ENCODE measurements at places on chromosomes 7 and 10. TPM values are rescaled to one million over a fixed set of nuclear protein-coding genes. Genes with fewer than 3 reads are reported as not detected.

DNA sequence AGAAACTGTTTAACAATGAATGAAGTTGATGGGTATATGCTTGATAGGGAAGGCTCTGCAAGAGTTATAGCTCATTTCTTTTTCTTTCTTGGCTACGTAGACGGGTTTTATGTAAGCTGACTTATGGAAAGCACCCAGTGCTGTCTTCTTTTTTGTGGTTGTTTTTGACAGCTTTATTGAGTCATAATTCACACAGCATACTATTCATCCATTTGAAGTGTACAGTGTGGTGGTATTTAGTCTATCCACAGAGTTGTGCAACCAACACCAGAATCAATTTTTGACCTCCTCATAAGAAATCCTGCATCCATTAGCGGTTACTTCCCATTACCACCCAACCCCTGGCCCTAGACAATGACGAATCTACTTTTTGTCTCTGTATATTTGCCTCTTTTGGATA is 240.6 kb upstream of the KIAA1217 start:
- DNase-seq: peak; percentile 49

- DNase-seq: no peak
Measured at GRCh38 chr7:18315241-18315640, 180.3 kb upstream of the HDAC9 start.

- DNase-seq: no peak
Measured at GRCh38 chr7:132575419-132575981, 770 bp downstream of the PLXNA4 start.

GRCh38 chr7:157372300-157373232 is 35.8 kb downstream of the DNAJB6 start:
- no peak for DNase-seq

- peak; percentile 24 for DNase-seq
Measured at GRCh38 chr7:25835197-25835596, 316.8 kb upstream of the NFE2L3 start.

GRCh38 chr10:24519950-24520349 is 203.7 kb downstream of the ARHGAP21 start:
- DNase-seq: no peak

DNA sequence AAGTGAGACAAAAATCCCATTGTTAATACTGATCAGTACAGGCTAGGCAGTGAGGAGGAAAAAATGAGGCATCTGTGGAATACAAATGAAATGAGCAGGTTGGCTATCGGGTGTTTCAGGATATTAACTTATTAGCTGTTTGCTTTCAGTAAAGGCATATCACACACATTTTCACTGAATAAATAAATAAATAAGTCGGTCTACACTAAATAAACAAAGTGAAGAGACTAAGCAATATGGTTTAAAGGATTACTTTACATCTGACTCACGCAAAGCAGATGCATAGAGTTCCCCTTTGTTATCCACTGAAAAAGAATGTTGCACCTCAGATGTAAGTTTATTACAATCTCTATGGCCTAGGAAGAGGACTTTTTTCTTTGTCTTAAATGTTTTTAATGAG is 6.3 kb upstream of the SEMA3A start:
- peak; percentile 65 for DNase-seq

DNA sequence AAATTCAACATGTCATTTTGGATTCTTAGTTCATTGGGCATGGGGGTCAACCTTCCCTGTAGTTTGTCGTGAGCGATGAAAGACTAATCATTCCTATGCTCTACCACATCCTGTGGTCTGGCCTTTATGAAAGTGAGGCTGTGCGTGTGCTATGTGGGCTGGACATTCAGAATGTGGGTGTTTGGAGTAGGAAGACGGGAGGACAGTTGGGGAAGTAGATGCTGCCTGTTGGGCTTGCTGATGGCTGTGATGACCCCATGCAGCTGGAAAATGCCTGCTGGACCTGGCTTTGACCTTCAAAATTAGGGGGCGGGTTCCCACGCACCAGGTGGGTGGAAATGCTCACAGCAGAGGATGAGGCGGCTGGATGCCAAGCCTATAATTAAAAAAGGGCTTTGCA is 90.9 kb upstream of the MKI67 start:
- no peak for DNase-seq

DNA sequence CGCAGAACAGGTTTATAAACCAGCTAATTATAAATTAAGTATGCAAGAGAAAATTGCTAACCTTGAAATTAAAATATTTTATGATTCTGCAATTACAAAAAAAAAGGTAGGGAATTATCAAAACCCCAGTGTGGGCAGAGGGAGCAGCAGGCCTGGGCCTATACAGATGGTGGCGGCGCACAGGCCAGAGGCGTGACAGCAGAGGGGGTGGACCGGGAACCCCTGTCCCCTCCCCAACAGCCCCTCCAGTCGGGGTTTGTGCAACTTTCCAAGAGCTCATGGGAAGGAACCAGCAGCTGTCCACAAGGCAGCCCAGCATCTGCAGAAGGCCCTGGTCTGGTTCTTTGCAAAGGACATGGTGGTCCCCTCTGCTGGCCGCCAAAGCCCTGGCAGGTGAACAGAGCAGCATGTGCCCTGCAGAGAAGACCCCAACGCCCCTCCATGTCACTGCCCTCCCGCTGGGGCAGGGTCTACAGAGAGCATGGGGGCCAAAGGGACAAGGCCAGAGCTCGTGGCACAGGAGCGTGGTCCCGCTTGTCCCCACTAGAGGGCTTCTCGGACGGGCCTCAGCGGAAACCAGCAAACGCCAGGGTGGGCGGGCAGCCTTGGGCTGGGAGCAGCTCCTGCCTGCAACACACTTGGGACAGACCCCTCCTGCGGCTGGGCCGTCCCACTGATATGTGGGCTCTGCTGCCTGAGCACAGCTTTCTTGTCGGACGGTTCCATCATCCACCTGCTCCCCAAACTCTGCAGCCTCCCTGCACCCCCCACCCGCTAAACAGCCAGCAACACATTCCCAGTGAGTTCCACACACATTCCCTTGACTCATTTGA is 75.1 kb downstream of the EBF3 start:
- DNase-seq: no peak

GRCh38 chr10:3472287-3473051 is 299.9 kb upstream of the PITRM1 start:
- DNase-seq: peak; percentile 65

DNA sequence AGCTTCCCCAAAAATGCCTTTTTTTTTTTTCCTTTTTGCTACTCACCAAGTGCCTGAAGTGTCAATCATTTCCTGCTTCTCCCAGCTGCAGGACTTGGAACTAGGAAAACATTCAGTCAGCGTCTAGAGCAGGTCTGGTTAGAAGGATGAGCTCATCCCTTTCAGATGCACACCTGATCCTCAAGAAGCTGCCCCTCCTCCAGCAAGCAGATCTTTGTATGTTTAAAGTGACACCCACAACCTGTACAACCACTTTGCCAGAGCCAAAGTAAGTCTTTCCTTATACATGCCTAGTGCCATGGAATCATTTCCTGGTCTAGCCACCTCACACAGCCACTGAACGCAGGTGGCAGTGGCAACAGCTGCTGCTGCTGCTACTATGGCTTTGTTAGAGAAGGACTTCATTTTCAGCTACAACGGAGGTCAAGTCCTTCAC is 10.4 kb upstream of the USP54 start:
- DNase-seq: peak; percentile 88

DNA sequence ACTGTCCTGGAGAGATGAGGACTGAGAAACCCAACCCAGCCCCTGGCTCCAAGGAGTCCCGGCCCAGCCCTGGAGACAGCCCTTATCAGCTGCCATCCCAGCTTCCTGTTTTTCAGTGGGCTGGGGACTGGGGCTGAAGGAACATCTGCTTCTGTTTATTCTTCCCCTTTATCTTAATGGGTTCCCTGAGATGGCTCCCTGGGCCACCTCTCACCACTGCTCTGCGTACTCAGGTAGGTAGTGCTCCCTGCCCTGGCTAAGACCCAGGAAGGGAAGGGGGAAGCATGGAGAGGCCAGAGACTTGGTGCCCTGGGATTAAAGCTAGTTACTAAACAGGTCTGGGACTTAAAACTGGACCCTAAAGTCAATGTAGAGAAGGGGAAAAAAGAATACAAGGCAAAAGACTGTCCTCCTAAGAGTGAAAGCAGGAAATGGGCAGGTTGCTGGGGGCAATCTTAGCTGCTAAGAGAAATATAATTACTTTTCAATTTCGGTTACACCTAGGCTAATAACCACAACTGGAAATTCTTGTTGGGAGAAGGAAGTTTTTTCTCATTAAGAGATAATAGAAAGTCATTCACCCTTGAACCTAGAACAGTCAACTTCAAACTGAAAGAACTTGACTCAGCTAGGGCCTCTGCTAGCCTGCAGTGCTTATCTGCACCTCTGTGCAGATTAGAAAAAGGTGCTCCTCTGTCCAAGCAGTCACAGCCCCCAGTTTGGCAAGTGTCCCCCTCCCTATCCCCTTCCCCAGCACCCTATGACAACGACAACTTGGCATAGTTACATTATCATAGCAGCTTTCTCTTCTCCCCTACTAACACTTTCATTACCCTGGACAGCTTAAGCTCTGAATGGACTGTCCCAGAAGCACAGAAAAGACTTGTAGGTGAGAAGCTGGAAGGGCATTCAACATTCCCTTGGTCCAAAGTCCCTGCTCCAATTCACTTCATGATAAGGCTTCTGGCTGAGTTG is 65.6 kb upstream of the KDM7A start:
- no peak for DNase-seq

DNA sequence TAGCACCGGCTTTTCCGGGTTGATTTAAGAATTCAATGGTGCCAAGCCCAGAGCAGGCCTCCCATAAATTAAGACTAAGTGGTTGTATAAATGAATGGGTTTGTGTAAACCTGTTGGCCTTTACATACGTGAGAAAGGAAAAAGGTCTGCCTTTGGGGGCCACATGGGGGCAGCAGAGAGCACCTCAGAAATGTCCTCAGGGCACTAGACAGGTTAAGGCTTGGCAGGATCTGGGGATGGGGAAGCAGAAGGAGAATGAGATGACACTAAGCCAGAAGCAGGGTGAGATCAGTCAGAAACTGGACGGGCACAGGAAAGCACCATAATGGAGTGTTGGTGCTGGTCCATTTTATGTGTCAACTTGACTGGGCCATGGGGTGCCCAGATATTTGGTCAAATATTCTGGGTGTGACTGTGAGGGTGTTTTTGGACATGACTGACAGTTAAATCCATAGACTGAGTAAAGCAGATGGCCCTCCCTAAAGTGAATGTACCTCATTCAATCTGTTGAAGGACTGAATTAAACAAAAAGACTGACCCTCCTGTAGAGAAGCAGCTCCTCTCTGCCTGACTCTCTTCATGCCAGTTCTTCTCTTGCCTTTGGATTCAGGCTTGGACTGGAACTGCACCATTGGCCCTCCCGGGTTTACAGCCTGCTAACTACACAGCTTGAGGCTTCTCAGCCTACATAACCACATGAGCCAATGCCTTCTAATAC is 58.9 kb downstream of the FRMPD2 start:
- peak; percentile 69 for DNase-seq

DNA sequence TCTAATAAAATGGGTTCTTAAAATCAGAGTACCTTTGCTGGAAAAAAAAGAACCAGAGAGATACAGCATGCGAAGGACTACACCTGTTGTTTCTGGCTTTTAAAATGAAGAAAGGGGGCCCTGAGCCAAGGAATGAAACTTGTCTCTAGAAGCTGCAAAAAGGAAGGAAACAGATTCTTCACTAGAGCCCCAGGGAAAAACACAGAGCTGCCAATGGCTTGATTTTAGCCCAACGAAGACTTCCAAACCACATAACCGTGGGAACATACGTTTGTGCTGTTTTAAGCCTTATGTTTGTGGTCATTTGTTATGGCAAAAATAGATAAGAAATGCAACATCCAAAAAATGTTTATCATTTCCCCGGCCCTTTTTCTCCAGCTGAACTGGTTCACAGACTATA is 780.0 kb downstream of the SORCS1 start:
- DNase-seq: no peak

DNA sequence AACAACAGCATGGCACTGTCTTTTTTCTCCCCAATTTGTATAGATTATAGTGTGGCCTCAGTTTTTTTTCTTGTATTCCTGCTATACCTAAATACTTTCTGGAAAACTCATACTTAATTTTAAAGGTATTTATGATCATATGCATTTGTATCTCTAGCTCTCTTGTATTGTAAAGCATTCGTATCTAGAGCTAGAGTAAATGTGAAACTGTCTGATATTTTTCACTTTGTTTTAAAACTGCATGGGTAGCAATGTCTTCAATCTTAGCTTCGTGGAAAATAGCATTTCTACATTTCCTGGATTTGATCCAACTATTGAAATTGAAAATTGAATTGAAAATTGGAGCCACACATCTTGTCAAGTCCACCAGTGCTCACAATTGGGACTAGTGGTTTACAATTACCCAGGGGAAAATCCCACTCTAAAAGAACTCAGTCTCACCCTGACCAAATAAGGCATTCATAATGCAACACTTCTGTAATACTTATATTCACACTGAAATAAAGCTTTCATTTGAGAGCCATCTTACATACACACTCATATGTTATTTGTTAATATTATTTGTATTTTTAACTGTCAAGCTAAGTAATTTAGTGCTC is 51.3 kb upstream of the KLF6 start:
- no peak for DNase-seq

DNA sequence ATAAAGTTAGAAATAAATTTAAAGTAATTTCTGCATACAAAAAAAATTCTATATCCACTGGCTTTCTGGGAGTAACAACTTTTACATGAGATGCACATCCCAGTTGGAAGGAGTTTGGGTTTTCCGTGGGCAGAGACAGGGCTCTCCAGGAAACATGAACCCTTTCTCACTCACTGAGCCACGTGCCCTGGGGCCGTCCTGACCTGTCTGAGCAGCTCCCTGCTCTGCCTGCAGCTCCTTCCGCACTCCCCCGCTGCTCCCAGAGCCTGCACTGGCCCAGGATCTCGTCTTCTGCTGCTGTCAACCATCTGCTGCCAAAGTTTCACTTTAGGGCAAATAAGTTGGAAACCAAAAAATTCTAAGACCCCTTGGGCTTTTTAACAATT is 169.1 kb downstream of the DIP2C start:
- DNase-seq: peak; percentile 83

GRCh38 chr7:64602086-64602485 is 39.2 kb upstream of the ZNF680 start:
- DNase-seq: no peak

- no peak for DNase-seq
Measured at GRCh38 chr10:106189292-106189691, 975.2 kb downstream of the SORCS1 start.

The DLX6 gene
- not detected for total RNA-seq

The SSC4D gene
- 1.3 TPM for total RNA-seq

The TSPAN15 gene
- 1.5 TPM for total RNA-seq

The WEE2 gene
- total RNA-seq: not detected

The MOGAT3 gene
- total RNA-seq: not detected

The SNCG gene
- 54.0 TPM for total RNA-seq

The STRIP2 gene
- total RNA-seq: 13.0 TPM

The PLEKHS1 gene
- not detected for total RNA-seq

The CCL24 gene
- not detected for total RNA-seq
